ENCODE measurements at places on chromosomes 5 and 9.

DNA sequence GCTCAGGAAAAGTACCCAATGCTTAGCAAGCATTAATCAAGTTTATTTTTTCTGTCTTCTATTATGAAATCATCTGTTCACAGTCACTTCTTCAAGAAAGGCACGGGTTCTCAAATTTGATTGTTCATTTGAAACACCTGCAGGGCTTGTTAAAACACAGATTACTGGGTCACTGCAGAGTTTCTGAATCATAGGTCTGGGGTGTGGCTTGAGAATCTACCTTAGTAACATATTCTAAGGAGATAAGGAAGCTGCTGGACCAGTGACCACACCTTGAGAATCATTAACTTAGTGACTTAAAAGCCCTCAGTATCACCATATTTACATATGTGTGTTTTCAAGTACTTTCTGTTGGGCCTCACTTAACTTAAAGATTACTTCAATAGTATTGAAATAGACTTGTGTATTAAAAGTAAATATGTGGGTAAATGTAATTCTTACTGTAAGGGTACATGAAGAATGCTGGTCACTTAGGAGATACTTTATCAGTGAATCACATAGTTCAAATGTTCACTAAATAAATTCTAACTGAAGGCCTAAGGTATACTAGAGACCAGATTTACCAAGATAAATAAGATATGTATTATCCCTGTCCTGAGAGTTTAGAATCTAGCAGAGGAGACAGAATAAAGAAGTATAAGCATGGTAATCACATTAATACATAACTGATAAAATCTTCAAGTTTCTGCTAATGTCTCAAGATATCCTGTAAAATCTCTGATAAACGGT is 1342.1 kb upstream of the C9orf72 start:
- DNase-seq, result no peak

- DNase-seq, result no peak
Observed at GRCh38 chr5:172503925-172504700, 49.8 kb upstream of the SH3PXD2B start.

DNA sequence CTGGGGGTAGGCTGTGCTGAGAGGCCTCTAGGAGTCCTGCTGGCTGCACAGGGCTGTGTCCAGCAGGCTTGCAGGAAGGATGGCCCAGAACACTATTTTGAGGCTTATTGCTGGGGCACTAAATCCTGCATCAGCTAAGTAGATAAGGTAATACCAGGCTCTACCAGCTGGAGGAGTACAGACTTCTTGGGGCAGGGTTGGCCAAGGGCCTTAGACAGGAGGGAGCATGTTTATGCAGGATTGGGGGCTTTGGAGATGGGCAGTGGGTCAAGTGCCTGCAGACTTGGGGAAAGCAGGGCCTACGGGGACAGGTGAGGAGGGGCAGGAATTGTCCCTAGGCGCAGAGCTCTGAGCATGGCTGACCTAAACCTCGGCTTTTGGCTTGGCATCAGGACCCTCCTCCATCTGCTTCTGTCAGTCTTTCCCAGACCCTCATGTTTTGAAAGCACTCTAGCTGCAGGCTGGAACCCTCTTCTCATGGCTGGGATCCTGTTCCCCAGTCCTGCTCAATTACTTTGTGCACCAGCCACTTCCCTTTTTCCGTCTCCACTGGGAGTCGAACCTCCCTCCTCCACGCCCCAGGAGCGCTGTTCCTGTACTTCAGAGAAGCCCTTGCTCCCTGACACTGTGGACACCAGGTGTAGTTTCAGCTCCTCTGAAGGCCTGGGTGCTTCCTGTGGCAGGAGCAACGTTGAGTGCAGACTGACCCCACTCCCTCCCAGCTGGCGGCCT is 61.0 kb upstream of the SPTLC1 start:
- DNase-seq, result no peak

DNA sequence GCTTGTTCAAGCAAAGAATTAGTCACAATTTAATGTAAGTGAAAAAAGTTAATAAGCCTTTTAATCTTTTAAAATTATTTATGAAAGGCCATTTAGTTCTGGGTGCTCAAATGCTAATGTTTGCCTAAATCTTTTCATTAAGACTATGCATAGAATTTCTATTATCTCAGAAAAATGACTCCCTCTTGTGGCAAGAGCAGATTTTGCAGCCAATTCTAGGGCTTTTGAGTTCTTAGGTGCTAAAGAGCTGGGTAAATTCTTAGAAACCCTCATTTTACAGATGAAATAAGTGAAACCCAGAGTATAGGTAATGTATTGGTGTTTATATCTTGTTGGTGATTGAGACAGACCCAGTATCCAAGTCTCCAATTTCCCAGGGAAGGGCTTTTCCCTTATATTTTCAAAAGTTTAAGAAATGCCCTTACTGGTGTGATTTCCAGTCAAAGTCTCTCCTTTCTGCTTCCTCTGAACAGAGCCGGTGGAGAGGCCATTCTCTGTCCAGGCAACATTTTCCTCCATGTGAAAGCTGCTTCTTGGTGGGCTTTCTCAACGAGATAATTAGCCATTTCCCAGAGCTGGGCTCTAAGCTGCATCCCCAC is 24.1 kb upstream of the PCSK5 start:
- peak; percentile 35 for DNase-seq

GRCh38 chr5:11757661-11758060 is 146.6 kb downstream of the CTNND2 start:
- no peak for DNase-seq

DNA sequence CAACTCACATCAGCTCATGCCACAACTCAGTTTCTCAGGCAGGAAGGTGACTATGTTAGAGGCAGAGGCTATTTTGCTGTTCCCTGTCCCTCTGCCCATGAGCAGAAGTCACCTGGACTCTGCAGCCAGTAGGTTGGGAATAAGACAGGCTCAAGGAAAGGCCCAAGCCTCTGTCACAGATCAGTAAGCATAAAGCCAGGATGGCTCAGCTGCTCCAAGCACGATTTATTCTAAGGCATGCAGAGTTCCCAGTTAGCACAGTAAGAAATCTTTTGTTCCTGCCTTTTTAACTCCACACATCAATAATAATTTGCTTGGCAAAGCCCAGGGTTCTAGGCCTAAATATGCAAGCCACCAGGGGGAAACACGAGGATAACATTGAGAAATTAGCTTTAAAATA is 249.0 kb upstream of the ADRA1B start:
- DNase-seq, result no peak

GRCh38 chr9:92850898-92851297 is 26.9 kb downstream of the ZNF484 start:
- DNase-seq, result no peak

DNA sequence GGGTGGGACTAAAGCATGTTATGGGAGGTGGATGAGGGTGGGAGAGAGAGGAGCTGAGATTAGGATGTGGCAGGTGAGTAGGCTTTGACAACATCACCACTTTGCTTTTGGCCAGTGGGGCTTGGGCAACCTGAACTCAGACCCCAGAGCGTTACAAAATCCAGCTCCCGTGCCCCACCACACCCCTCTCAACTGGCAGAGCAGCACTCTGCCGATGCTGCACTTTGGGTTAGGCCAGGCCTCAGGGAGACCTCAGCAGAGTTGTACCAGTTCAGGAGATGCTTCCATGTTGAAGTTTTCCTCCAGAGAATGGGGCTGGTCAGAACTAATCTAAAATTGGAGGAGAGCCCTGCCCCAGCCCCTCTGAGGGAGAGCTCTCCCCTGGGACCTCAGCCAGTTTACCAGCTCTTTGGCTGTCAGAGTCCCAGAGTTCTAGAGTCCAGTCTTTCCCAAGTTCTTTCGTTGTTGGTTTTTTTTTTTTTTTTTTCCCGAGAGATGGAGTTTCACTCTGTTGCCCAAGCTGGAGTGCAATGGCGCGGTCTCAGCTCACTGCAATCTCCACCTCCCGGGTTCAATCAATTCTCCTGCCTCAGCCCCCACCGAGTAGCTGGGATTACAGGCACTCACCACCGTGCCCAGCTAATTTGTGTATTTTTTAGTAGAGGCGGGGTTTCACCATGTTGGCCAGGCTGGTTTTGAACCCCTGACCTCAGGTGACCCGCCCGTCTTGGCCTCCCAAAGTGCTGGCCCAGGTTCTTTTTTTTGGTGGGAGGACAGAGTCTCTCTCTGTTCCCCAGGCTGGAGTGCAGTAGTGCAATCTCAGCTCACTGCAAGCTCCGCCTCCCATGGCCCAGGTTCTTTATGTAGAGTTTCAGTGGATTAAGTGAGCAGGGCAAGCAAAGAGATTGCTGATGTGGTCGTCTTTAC is 17.8 kb downstream of the NUDT2 start:
- DNase-seq, result no peak

- no peak for DNase-seq
Observed at GRCh38 chr5:109898269-109899162, 208.8 kb downstream of the MAN2A1 start.

GRCh38 chr5:94751460-94751859 is 133.0 kb downstream of the SLF1 start:
- DNase-seq, result no peak

DNA sequence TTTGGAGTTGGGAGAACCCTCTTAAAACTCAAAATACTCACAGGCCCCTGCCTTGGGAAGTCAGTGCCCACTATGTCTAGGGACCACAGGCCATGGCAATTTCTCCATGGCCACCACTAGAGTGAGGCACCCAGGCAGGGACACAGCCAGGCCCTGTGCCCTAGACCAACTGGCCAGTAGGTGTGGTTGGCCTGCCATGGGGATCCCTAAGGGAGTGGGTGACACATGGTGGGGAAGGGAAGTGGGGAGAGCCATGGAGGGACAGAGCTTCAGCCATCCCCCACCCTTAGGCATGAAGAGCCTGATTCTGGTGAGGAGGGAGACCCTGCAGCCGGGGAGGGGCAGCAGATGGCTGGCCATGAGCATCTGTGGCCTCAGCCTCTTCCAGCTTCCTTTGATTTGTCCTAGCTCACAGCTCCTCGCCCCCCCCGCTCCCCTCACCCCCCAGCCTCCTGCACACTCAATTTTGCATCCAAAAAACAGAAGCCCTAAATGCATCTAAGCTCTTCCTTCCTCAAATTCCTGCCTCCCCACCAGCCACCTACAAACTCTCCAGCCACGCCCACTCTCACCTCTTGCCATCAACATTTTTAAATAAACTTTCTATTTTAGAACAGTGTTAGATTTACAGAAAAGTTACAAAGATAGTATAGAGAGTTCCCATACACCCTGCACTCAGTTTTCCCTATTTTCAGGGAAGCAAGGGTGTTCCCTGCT is 1.6 kb upstream of the DBN1 start:
- no peak for DNase-seq

DNA sequence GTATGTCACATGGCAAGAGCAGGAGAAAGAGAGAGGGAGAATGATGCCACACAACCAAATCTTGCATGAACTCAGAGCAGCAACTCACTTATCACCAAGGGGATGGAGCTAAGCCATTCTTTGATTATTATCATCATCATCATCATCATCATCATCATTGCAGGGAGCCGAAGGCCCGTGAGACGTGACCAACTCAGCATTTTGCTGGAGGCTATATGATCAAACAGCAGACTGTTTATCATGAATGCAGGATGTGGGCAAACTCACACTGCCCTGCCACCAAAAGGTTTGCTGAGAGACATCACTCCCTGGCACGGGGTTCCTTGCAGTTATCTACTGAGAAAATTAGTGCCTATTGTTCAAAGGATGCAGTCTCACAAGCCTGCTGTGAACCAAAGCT is 8.6 kb upstream of the ZNF169 start:
- no peak for DNase-seq

- no peak for DNase-seq
Observed at GRCh38 chr9:2414465-2414864, 207.1 kb upstream of the VLDLR start.

GRCh38 chr5:149404746-149405549 is 25.9 kb upstream of the IL17B start:
- no peak for DNase-seq

GRCh38 chr9:68872026-68872501 is 141.8 kb downstream of the PRKACG start:
- no peak for DNase-seq

GRCh38 chr5:114010362-114010761 is 351.5 kb upstream of the KCNN2 start:
- DNase-seq, result no peak

GRCh38 chr5:55625589-55625909 is 86.6 kb downstream of the SLC38A9 start:
- DNase-seq, result no peak

DNA sequence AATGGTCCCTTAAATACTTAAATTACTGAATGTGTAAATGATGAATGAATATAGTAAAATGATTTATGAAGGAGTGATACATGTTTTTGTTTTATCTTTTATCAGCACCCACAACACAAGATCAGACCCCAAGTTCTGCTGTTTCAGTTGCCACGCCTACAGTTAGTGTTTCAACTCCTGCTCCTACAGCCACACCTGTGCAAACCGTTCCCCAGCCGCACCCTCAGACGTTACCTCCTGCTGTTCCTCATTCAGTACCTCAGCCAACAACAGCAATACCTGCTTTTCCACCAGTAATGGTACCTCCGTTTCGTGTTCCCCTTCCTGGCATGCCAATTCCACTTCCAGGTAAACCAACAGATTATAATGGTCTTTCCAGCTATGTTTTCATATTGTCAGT is 16.3 kb downstream of the TCERG1 start:
- no peak for DNase-seq

DNA sequence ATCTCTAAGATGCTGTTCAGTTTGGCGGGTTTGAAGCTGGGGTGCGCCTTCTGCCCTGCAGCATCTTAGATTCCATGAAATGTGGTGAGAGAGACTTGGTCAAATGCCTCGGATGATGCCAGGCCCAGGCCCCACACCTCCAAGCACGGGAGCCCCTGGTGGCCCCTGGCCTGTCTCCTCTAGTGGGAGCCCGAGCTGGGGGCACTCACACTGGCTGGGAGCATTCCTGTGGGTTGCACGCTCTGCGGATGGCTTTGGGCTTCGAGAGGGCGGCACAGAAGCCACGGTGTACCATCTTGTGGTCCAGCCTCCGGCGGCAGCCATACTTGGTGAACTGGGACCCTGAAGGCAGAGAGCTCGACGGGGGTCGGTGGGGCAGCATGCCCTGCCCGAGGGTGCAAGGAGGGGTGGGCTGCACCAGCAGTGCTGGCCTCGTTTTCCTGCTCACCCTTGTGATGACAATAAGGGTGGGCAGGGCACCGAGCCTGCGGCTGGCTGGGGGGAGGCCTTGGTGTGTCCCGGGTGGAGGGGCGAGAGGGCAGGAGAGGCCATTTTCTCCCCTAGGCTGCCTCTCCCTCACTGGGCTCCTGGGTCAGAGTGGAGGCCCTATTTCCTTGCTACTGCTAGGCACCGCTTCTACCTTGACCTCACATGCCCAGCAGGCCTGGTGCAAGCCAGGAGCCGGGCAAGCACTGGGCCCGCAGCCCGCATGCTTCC is 65.8 kb downstream of the ZNF354C start:
- DNase-seq, result no peak

DNA sequence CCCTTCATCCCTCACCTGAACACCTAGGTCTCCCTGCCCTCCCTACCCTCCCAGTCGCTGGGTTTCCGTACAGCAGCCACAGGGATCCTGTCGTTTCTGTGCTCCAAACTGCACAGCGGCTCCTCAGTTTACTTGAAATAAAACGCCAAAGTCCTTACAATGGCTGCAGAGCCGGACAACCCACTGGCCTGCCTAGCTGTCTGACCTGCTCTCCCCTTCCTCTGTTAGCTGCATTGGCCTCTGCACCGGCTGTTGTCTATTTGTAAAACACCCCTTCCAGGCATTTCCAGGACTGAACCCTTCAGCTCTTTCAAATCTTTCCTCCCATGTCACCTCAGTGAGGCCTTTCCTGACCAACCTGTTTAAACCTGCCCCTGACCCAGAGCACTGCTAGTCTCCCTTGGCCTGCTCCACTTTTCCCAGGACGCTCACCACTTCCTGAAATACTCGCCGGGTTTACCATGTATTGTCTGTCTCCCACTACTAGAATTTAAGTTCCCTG is 9.1 kb upstream of the MGAT1 start:
- DNase-seq, result no peak

GRCh38 chr9:76227156-76227555 is 167.1 kb downstream of the RFK start:
- DNase-seq, result no peak
